ENCODE measurements at places on chromosomes 4 and X.

- peaks cover 3% of the 10 kb centered on the region for H3K36me3 ChIP-seq
- no peaks in the 10 kb centered on the region for H3K27me3 ChIP-seq
- no peak overlapping the region for H3K27ac ChIP-seq
- no peak overlapping the region for H3K4me3 ChIP-seq
- DNase-seq, result no peak
- peaks cover 12% of the 10 kb centered on the region for H3K4me1 ChIP-seq
Measured at GRCh38 chr4:107689912-107690587, 30.0 kb downstream of the PAPSS1 start.

GRCh38 chr4:2803624-2804448 lies 11.0 kb downstream of the SH3BP2 start:
- H3K4me3 ChIP-seq, result no peak overlapping the region
- no peak for DNase-seq
- no peaks in the 10 kb centered on the region for H3K27me3 ChIP-seq
- H3K4me1 ChIP-seq, result peaks cover 20% of the 10 kb centered on the region

DNA sequence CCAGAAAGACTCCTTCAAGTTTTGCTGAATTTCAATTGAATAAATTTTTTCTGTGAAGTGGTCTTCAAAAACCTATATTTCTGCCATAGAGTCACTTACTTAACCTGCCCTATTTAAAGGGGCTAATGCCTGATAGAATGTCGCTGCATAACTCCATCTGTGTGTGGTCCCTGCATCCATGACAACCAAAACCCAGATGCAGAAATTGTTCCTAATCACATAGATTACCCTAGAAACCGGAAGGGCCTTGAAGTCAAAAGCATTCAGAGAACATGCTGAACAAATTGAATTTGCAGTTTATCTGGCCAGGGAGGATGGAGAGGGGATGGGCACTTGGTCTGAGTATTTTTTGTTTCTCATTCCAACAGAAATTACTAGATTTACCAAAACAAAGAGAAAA lies 1.5 kb upstream of the PARM1 start:
- no peak overlapping the region for H3K4me3 ChIP-seq
- peaks cover 3% of the 10 kb centered on the region for H3K36me3 ChIP-seq
- DNase-seq, result no peak
- H3K27ac ChIP-seq, result no peak overlapping the region
- H3K27me3 ChIP-seq, result peaks cover 30% of the 10 kb centered on the region

GRCh38 chr4:152200511-152201333 lies 335.2 kb downstream of the FBXW7 start:
- no peak for DNase-seq
- no peaks in the 10 kb centered on the region for H3K4me1 ChIP-seq
- H3K36me3 ChIP-seq, result no peaks in the 10 kb centered on the region
- H3K27ac ChIP-seq, result no peak overlapping the region
- no peak overlapping the region for H3K4me3 ChIP-seq

GRCh38 chr4:48639807-48640206 lies 140.3 kb downstream of the FRYL start:
- peaks cover 39% of the 10 kb centered on the region for H3K4me1 ChIP-seq
- H3K36me3 ChIP-seq, result no peaks in the 10 kb centered on the region
- no peak overlapping the region for H3K27ac ChIP-seq
- no peak overlapping the region for H3K4me3 ChIP-seq

DNA sequence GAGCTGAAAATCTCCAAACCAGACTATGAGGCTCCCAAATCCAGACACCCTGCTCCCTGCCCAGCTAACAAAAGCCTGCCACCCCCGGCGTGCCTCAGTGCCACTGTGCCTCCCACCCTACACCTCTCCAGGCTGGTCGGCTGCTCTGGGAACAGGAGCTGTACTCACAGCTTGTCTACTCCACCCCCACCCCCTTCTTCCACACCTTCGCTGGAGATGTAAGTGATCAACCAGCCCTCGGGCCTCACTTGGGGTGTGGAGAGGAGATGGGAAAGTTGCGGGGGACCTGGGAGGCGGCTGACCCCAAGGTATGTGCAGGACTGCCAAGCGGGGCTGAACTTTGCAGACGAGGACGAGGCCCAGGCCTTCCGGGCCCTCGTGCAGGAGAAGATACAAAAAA lies 1.8 kb downstream of the WAS start:
- no peak for DNase-seq
- no peaks in the 10 kb centered on the region for H3K27me3 ChIP-seq
- peaks cover 51% of the 10 kb centered on the region for H3K4me1 ChIP-seq
- peak overlapping the region; percentile 97 for H3K27ac ChIP-seq
- peak overlapping the region; percentile 96 for H3K4me3 ChIP-seq
- H3K36me3 ChIP-seq, result peaks cover 38% of the 10 kb centered on the region

DNA sequence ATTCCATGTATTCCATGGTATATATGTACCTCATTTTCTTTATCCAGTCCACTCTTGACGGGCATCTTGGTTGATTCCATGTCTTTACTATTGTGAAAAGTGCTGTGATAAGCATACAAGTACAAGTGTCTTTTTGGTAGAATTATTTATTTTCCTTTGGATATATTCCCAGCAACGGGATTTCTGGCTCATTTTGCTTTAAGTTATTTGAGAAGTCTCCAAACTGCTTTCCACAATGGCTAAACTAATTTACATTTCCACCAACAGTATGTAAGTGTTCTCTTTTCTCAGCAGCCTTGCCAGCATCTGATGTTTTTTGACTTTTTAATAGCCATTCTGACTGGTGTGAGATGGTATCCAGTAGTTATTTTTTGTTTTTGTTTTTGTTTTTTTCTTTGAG lies 17.6 kb upstream of the FAT4 start:
- H3K36me3 ChIP-seq, result no peaks in the 10 kb centered on the region
- H3K4me1 ChIP-seq, result no peaks in the 10 kb centered on the region
- no peak overlapping the region for H3K27ac ChIP-seq

DNA sequence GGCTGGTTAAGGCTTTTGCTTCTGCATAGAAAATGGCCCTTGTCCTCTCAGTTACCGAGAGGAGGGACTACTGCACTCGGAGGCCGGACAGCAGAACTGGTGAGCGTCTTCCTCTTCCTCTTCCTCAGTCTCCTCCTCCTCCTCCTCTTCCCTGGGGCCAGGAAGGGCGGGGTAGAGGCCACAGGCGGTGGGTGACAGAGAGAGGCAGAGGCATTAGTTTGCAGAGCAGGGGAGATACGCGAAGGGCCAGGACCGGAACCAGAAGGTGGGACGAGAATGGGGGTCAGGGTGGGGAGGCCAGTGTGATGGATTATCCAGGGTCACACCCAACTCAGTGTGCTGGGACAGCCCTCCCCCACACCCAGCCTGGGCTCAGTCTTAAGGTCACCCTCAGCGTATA lies 14.5 kb downstream of the IQSEC2 start:
- no peak for DNase-seq
- no peak overlapping the region for H3K27ac ChIP-seq
- no peak overlapping the region for H3K4me3 ChIP-seq
- no peaks in the 10 kb centered on the region for H3K27me3 ChIP-seq

All from effector memory CD8-positive, alpha-beta T cell (primary cell).